ENCODE measurements at places on chromosomes 11 and 22.

GRCh38 chr22:46094676-46095075, 55.6 kb upstream of the PPARA start:
- DNase-seq, result no peak

DNA sequence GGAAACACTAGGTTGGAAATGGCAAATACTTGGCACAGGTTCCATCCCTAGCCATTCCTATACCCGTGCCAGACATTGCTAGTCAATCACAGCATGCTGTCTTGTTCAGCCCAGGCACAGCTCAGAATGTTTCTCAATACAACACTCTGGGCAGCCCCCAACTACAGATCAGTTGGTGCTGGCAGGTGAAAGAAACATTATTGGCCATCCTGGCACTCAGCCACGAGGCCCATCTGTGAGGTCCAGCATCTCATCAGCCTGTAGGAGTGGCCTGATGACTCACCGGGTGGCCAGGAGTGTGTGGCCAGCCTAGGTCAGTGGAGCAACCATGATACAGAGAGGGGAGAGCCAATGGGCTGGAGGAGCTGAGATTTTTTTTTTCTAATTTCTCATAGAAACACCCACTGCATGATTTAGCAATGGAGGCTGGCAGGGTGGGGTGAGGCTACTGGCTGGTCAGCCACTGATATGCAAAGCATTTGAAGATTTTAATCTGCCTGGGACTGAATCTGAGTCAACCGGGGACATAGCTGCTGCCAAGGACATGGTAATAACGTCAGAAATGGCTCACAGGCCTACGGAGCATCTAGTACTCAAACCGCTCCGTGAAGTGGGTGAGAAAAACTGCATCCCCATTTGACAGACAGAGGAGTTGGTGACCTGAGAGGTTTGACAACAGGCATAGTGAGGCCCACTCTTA, 5.4 kb downstream of the MYO18B start:
- no peak for DNase-seq

DNA sequence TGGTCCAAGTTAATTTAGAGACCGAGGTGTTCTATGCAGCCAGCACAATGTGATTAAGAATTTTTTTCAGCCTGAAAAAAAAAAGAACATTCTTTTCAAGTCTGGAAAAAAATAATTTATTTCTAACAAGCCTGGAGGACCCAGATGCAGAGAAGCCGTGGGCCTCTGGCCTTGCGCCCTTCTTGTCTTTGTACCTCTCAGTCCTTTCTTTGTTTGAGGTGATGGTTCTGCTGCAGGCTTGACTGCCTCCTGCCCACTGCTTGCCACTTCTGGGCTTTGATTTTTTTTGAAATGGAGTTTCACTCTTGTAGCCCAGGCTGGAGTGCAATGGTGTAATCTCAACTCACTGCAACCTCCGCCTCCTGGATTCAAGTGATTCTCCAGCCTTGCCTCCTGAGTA, 7.2 kb upstream of the PTPRJ start:
- no peak for DNase-seq

GRCh38 chr11:66314561-66315497, 2.0 kb downstream of the CD248 start:
- DNase-seq, result no peak

GRCh38 chr11:8040261-8040920, 40.6 kb upstream of the TUB start:
- DNase-seq, result no peak

- DNase-seq, result no peak
Measured at GRCh38 chr22:45212306-45212709, 28.4 kb downstream of the KIAA0930 start.

- DNase-seq, result no peak
Measured at GRCh38 chr11:16110886-16111285, 245.5 kb downstream of the SOX6 start.

GRCh38 chr11:36711104-36711825, 113.2 kb upstream of the RAG2 start:
- DNase-seq, result no peak

DNA sequence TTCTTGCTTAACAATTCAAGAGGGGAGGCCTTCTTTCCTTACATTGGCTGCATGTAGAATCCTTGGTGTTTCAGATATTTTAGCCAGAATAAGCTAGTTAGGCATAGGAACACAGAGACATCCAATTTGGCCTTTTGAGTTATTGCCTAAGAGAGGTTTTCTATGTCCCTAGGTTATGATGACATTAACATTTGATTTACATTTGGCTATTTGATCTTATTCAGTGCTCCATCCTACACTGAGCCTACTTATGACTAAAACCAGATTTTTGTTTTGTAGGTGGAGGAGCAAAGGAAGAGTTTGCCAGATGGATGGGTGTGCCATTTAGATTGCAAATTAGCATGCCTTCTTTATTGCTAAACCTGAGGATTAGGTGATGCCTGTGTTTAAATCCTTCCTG, 11.1 kb upstream of the SLC37A2 start:
- no peak for DNase-seq
